ENCODE measurements at places on chromosomes 5 and 9.
A peak's percentile ranks its signal among the peaks of the same experiment; 100 is the strongest.

- no peak for DNase-seq
Measured at GRCh38 chr5:84085387-84086041, 299.2 kb downstream of the EDIL3 start.

DNA sequence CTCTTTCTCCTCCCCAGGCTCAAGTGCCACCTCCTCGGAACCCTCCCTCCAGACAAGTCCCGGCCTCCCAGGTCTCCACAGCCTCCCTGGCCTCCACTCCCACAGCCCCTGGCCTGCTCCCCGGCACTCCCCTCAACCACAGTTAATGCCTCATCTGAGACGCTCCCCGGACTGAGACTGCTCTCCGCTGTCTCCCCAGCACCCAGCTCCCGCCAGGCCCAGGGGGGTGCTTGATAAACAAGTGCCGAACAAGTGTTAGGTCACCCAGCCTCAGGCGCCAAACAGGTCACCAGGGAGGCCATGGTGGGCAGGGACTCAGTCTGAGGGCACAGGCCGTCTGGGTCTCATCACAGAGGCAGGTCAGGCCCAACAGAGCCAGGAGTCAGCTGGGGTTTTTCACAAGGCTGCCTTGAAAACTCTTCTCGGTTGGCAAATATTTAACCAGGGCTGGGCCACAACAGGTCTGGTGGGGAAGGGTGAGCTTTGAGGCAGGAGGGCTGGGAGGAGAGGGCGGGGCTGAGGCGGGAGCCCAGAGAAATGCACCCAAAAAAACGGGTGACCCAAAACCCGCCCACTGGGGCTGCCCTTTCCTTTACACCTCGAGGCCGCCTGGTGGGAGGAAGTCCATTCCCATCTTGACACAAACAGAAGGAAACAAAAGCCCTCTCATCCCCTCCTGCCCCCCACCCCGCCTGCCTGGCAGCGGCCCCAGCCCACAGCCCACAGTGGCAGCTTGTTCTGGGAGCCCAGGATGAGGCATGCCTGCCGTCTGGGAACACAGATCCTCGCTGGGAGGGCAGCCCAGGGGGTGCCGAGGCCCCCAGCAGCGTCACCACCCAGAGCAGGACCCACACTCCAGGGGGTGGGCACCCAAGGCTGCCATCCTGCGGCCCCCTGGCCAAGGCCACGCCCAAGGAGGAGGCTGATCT lies 66.6 kb upstream of the STXBP1 start:
- no peak for DNase-seq

- DNase-seq = peak; percentile 15
Measured at GRCh38 chr9:112753725-112754124, 3.2 kb downstream of the SNX30 start.

GRCh38 chr9:126886897-126887296 lies 26.5 kb downstream of the ZBTB34 start:
- no peak for DNase-seq

DNA sequence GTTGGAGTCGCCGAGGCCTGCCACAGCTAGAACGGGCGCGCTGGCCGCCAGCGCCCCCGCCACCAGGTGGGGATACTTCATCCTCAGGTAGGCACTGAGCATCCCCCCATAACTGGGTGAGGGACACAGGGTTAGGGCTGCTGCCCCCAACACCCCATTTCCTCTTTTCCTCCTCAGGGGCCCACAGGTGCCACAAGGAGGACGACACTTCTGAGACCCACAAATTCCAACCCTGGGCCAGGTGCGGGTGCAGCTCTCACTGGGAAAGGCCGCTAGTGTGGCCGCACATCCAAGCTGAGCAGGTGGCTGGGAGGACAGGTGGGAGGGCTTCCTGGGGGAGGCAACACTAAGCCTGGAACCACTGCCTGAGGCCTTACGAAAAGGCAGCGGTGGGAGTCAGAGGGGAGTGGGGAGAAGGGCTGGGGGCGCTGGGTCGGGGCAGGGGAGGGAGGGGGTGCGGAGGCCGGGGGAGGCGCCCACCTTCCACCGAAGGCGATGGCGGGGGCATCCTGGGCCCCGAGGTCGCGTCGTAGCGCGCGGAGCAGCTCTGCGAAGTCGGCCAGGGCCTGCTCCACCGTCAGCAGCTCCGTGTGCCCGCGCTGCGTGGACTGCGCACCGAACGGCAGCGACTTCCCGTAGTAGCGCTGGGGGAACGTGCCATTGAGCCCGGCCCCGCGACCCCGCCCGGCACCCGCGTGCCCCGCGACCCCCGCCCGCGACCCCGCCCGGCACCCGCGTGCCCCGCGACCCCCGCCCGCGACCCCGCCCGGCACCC lies 961 bp downstream of the DPP7 start:
- DNase-seq = peak; percentile 40

DNA sequence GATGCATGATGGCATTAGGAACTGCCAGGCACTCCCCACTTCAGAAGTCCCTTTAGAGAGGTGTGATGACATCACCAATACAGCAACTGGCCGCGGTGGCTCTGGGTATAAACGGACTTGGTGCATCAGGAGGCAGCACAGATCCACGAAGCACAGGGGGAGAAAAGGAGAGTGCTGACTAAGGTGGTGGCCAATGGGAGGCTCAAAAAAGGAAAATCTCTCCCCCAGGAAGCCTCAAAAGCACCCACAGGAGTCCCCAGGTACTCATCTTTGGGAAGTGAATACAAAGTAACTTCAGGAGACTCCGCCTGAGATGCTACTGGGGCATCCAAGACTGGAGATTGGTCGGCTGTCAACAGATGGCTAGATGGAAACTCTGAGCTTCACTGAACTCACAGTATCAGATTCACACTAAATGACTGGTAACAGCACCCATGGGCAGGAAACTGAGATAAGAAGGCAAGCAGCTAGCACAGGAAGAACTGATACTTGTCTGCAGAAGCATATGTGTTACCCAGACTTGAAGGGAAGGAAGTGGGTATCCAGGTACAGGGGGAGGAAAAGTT lies 7.6 kb downstream of the TTC39B start:
- peak; percentile 65 for DNase-seq

GRCh38 chr5:109852371-109853155 lies 162.8 kb downstream of the MAN2A1 start:
- no peak for DNase-seq

- DNase-seq = no peak
Measured at GRCh38 chr5:553874-554273, 29.6 kb upstream of the SLC9A3 start.

DNA sequence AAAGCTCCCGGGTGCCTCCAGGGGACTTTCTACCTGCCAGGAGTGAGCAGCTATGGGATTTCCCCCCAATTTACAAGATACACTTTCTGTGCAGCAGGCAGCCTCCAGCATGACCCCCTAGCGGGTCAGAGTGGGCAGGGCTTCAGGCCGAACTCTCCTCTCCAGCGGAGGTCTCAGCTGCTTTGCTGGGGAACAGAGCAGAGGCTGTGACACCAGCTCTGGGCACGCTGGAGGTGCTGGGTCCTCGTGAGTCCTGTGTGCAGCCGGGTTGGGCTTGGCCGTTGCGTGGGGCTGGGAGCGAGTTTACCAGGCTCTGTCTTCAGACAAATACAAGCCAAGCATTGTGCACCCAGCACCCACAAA lies 2.9 kb downstream of the NRARP start:
- no peak for DNase-seq

- no peak for DNase-seq
Measured at GRCh38 chr9:83501565-83501964, 36.6 kb downstream of the FRMD3 start.

- no peak for DNase-seq
Measured at GRCh38 chr9:83238871-83239640, 176.1 kb upstream of the RASEF start.

- DNase-seq = no peak
Measured at GRCh38 chr5:159667286-159667685, 249.0 kb upstream of the ADRA1B start.

DNA sequence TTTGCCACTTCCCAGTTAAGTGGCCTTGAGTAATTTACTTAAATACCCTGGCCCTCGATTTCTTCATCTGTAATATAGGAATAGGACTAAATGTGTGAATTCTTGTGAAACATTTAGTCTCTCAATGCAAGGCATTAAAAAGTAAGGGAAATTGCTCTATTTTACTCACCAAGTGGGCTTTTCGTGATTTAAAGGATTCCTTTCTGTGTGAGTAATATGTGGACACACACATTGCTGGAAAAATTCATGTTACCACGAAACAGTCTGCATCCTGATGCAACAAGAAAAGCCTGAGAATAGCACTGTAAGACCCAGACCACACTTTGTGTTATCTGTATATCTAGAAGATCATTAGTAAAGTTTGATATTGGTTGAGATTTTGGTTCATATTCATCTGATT lies 1243.0 kb upstream of the CDH9 start:
- DNase-seq = no peak

- no peak for DNase-seq
Measured at GRCh38 chr5:139064613-139065012, 133.6 kb downstream of the SIL1 start.

- no peak for DNase-seq
Measured at GRCh38 chr5:16489322-16489791, 23.8 kb upstream of the ZNF622 start.

- no peak for DNase-seq
Measured at GRCh38 chr5:4042311-4042710, 446.7 kb downstream of the IRX1 start.

GRCh38 chr5:17428176-17428800 lies 69.7 kb upstream of the TAF11L2 start:
- DNase-seq = no peak

GRCh38 chr9:136665111-136665703 lies 2.5 kb downstream of the EGFL7 start:
- peak; percentile 54 for DNase-seq

DNA sequence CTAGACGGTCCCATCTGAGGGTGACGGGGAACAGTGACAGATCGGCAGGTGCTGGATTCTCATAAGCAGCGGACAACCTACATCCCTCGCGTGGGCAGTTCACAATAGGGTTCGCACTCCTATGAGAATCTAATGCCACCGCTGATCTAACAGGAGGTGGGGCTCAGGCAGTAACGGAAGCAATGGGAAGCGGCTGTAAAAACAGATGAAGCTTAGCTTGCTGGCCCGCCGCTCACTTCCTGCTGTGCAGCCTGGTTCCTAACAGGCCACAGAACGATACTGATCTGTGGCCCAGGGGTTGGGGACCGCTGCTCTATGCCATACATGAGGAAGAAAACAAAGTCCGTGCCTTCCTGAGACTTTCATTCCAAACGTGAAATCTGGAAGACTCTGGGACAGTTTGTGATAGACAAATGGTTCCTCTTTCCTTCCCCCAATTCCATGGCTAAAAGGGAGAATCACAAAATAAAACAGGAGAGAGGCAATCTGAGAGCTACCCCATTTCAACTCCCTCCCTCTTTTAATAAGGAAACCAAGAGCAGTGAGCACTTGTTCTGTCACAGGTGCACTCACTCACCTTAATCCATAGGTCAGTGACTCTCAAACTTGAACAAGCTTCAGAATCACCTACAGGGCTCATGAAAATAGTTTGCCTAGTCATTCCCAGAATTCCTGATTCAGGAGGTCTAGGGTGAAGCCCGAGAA lies 12.1 kb downstream of the PDCL start:
- DNase-seq = peak; percentile 37

- DNase-seq = no peak
Measured at GRCh38 chr5:92909602-92909962, 671.4 kb downstream of the NR2F1-AS1 start.

DNA sequence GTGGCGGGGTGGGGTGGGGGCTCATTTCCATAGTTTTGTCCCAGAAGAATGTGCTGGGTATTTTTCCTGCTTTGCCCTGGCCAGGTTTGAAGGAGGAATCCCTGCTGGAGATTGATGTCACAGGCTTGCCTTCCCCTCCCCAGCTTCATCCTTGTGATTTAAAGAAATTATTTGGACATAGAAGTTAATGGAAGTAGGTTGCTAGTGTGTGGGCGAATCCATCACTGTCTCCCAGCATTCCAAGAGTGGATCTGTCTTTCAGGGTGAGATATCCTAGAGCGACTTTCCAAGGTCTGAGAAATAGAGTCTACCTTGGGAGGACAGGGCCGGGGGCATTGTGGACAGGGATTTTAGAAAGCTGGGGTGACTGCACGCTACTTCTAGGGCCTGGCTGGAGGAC lies 64.9 kb upstream of the HSPA9 start:
- no peak for DNase-seq

GRCh38 chr5:78768781-78769380 lies 120.3 kb upstream of the LHFPL2 start:
- DNase-seq = no peak

DNA sequence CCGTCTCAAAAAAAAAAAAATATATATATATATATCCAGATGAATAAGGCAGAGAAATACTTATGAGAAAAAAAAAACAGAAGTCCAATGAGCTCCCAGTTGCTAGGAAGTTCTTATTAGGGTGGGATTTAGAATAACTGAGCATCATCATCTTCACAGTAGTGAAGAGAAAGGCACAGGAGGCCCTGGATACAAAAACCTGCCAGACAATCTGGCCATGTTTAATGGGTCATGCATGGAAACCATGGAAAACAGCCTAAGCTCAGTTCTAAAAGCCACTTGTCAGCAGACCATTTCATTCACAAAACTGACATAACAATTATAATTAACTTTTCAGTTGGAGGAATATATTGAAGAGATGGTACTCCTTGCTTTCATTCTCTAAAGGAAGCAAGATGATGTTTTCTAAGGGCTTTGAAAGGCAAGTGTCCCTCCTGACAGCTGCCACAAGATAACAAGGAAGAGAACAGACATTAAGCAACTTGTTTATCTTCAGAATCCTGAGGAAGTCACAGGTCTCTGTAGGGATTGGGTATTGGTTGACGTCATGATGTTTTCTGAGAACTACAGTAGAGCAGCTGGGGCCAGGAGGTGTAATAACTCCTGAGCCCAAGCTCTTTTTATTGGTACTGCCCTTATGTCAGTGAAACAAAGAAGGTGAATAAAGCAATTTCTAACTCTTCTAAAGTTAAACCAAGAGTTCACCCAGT lies 463.1 kb downstream of the DMAC1 start:
- DNase-seq = no peak

GRCh38 chr9:111752455-111752854 lies 42.3 kb downstream of the SHOC1 start:
- DNase-seq = no peak

DNA sequence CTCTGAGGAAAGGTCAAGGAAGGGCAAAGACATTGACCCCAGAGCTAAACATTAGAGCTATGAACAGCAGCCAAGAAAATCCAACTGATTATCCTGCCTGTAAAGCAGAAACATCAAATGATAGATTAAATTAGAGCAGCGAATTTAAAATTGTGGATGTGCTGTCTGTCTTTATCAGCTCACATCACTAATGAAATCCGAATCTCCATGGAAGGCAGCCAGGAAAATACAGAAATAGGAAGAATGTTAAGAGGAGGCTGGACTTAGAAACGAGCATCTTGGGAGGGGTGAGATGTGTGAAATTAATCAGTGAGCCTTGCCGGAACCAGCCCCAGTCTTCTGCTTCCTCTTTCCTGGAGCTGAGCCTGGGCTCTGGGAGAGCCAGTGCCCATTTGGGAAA lies 191.0 kb downstream of the PJA2 start:
- DNase-seq = no peak

- no peak for DNase-seq
Measured at GRCh38 chr5:133336121-133336968, 276.0 kb downstream of the FSTL4 start.

GRCh38 chr5:79189439-79190234 lies 46.3 kb upstream of the JMY start:
- DNase-seq = no peak
